ENCODE measurements at places on chromosomes 2 and 18. TPM values are rescaled to one million over a fixed set of nuclear protein-coding genes. Genes with fewer than 3 reads are reported as not detected.

- no peak for DNase-seq
Observed at GRCh38 chr2:229212241-229212640, 58.8 kb downstream of the PID1 start.

The MCEE gene
- total RNA-seq = 15.2 TPM

The ALMS1 gene
- 12.2 TPM for total RNA-seq

The ITGA4 gene
- total RNA-seq = 6.6 TPM

Measured in mesenteric fat pad (tissue), 1 donor.